ENCODE measurements at places on chromosomes 12 and 14.

DNA sequence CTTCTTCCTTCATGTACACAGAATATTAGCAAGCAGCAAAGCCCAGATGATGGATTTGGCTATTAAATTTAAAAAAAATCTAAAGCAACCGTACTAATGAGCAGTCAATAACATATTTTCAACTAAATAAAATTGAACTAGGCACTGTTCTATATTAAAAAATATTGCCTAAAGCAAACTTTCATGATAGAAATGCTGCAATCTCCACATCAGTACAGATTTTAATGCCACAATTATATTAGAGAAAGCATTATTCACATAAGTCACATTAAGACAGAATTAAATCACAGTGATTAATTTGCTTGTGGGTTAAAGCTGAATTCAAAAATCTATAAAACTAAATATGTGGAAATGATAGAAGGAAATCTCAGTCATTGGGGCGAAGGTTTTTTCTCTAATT, 200.7 kb downstream of the KCNH5 start:
- DNase-seq: no peak

GRCh38 chr14:91649930-91650329, 82.0 kb downstream of the CATSPERB start:
- no peak for DNase-seq

DNA sequence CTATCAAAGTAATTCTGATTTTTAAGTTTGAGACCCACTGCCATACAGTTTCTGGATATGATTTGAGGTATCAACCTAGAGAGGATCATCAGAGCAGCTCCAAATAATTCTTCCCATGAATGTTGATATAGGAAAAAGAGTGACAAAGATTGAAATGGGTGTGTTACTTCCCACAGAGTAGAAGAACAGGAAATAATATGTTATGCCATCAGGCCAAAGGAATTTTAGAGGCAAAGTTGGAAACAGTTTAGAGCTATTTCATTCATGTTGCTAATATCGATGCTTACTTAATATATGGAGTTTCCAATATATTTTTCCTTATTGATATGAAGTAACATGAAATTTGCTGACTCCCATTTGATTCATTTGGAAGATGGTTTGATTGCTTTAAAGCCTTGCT, 8.9 kb upstream of the MSRB3 start:
- DNase-seq: no peak

- no peak for DNase-seq
Measured at GRCh38 chr14:84228702-84229101, 1301.2 kb upstream of the FLRT2 start.

DNA sequence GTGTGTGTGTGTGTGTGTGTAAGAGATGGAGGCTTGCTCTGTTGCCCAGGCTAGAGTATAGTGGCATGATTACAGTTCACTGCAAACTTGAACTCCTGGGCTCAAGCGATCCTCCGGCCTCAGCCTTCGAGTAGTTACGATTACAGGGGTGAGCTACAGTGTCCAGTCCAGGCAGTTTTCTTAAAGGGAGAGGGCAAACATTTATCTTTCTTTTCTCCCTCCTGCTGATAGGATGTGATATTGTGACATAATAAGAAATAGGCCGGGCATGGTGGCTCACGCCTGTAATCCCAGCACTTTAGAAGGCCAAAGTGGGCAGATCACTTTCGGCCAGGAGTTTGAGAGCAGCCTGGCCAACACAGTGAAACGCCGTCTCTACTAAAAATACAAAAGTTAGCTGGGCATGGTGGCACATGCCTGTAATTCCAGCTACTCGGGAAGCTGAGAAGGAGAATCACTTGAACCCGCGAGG, 31.8 kb upstream of the CLIP1 start:
- DNase-seq: no peak

DNA sequence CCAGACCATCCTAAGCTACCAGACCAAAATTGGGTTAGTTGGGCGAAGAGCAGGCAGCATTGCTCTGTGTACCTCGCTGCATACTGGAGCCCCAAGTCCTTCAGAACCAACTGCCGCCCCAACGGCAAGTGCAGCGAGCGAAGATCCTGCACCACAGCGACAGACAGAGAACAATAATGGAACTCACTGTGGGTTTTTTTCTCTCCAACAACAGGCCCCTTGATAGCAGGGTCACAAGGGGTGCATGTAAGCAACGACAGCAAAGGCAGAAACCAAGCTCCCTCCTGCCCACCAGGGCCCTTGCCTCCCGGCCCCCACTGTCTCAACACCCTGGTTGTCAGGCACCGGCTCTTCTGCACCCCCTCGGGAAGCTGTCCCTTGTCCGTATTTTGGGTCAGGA, 39.0 kb downstream of the RNF34 start:
- no peak for DNase-seq
